ENCODE measurements at places on chromosomes 6 and 20.
A peak's percentile ranks its signal among the peaks of the same experiment; 100 is the strongest.

- no peak for DNase-seq
These were observed 417.2 kb downstream of the QKI start for GRCh38 chr6:163831736-163832135.

DNA sequence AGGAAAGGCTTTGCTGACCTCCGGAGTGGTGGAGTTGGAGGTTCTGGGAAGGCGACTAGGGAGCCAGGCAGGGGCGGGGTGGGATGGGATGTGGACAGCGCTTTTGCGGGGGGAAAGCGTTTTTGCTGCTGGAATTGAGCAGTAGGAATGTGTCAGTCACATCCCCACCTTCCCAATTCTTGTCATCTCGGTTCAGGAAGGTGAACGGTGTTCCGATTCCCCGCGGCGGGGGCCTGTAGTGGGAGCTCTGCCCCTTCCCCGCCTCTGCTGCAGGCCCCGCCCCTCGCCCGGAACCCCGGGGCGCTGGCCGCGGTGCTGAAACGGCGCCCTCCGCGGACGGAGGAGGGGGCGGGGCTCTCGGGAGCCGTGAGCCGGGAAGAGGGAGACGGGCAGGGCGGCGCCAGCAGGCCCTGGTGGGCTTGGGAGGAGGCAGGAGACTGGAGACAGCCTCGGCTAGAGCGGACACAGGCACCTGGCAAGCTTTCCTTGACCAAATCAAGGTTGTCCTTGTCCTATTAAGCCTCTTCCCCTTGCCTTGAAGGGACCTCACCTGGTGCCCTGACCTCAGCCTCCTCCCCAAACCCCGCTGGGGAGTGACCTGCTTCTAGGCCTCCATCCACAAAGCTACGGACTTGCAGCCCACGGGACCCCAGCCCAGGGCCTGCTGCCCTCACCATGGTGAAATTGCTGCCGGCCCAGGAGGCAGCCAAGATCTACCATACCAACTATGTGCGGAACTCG, at the start of gene LHFPL5:
Gene LHFPL5, plus strand, starts transcription at position 357 of the 741 bp plus-strand sequence. Its CDS starts 319 bp downstream, at position 676.
- peak; percentile 69 for DNase-seq

- DNase-seq, result no peak
These were observed 373.6 kb downstream of the CDH26 start for GRCh38 chr20:60331688-60332300.

DNA sequence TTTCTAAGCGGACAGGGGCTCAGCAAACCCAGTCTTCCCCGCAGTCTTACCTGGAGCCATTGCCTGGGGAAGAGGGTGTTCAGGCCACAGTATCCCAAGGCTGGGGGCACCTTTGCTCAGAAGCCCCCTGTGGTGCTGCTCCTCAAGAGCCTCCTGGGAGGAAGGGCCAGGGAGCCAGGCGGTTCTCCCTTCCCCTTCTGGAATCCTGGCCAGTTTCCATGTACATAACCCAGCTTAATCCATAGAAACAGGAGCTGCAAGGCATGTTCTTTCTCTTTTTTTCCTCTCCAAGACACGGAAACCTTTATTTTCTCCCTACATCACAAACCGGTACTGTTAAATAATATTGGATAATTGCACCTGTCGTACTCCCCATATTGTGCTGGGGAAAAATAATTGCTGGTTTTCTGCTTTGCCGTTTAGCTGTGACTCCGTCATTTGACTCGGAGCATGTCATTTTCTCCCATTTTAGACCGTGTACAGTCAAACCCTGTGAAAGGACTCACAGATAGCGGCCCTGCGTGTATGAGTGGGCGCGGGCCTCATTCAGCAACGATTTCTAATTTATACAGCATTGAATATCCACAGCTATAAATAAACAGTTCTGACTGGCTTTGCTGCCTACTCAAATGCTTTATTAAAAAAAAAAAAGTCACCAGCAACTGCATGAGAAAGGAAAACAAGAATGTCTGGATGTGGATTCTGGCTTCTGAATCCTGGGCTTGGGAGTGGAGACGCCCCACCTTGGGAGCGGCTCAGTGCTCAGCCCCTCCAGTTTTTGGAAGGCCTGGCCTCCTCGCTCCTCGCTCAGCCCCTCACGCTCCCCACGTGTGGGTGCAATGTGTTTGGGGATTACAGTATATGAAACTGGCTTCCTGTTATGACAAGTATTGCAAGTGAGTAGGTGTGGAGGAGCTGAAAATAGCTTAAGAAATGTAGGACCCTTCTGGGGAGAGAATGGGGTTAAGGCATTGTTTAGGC, 67.3 kb downstream of the ADTRP start:
- no peak for DNase-seq

DNA sequence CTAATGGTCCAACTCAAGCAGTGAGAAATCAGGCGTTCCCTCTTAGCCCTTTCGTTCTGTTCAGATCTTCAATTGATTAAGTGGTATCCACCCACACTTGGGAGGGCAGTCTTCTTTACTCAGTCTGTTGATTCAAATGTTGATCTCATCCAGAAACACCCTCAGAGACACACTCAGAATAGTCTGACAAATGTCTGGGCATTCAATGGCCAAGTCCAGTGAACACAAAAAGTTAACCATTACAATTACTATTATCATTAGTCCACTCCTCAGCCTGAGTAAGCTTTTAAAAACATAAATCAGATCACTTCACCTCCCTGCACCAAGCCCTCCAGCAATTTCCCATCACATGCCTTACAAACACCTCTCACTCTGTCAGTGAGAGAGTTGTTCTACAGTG, 423.2 kb downstream of the RFPL4B start:
- no peak for DNase-seq

DNA sequence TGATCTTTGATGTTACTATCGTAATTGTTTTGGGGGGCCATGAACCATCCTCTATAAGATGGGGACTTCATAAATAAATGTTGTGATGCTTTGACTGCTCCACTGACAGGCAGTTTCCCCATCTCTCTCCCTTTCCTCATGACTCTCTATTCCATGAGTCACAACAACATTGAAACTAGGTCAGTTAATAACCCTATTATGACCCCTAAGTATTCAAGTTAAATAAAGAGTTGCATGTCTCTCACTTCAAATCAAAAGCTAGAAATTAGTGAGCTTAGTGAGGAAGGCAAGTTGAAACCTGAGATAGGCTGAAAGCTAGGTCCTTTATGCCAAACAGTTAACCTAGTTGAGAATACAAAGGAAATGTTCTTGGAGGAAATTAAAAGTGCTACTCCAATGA, 491.0 kb downstream of the HAO1 start:
- no peak for DNase-seq

GRCh38 chr6:12385316-12385715, 95.2 kb downstream of the EDN1 start:
- no peak for DNase-seq

DNA sequence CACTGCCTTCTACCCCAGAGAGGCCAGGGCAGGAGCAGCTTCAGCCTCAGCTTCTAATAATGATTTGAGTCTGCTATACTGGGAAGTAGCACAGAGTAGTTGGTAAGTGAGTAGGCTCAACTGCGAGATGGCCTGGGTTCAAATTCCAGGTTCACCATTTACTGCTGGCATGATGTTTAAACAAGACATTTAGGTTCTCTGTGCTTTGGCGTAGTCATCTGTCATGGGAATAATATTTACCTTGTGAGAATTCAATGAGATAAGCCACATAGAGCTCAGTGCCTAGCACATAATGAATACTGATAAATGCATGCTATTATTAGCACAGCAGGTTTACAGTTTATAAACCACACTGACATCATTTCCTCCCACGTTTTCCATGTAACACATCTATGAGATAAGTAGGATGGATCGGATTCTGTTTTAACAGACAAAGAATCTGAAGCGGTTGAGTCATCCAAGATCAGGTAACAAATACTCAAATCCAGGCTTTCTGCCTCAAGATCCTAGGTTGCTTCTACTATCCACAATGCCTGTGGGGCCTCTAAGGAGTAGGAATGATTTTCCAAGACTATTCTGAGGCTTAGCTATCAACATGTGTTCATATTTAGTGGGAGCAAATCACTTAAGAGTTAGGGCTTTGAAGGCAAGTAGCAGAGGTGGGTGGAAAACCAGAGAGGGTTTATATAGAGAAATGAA, 72.9 kb upstream of the DTNBP1 start:
- DNase-seq, result no peak

GRCh38 chr6:163729127-163729872, 314.8 kb downstream of the QKI start:
- DNase-seq, result no peak

- peak; percentile 48 for DNase-seq
These were observed at the start of gene POPDC3 for GRCh38 chr6:105179244-105180065. TSS of gene POPDC3 (minus strand) at chr6:105180014. CDS start at chr6:105161909, 18,105 bp downstream.

GRCh38 chr6:35372633-35373032, 30.3 kb downstream of the PPARD start:
- no peak for DNase-seq

- DNase-seq, result no peak
These were observed 21.4 kb upstream of the SCUBE3 start for GRCh38 chr6:35192301-35192860.

- no peak for DNase-seq
These were observed 35.0 kb downstream of the SESN1 start for GRCh38 chr6:109059571-109060021.

DNA sequence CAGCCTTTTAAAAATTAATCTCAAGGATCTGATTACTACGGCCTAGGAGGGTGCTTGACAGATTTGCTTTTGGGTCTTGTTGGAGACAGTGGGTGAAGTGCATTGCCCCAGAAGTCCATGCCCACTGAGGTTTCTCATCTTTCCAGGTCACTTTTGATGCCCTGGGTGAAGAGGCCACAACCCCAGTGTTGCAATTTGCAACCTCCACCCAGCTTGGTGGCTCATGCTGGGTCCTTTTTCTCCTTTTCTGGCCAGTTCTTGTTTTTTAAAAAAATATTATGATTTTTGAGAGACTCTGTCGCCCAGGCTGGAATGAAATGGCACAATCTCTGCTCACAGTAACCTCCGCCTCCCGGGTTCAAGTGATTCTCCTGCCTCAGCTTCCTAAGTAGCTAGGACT, 9.4 kb downstream of the STX11 start:
- no peak for DNase-seq

DNA sequence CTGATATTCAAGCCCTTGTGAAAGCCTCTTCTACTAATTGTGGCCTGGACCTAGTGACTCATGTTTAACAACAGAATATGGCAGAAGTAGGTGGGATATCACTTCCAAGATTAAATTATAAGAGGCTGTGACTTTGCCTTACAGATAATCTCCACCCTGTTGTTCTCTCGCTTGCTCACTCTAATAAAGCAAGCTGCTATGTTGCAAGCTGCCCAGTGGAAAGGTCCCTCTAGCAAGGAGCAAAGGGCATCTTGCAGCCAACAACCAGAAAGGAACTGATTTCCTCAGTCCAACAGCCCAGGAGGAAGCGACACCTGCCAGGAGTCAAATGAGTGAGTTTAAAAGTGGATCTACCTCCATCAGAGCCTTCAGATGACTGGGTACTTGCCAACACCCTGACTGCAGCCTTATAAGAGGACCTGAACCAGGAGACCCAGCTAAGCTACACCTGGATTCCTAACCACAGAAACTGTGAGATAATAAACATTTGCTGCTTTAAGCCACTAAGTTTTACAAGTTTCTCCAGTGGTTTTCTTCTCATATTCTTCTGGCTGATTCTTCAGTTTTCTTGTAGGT, 112.6 kb downstream of the FRK start:
- DNase-seq, result no peak

DNA sequence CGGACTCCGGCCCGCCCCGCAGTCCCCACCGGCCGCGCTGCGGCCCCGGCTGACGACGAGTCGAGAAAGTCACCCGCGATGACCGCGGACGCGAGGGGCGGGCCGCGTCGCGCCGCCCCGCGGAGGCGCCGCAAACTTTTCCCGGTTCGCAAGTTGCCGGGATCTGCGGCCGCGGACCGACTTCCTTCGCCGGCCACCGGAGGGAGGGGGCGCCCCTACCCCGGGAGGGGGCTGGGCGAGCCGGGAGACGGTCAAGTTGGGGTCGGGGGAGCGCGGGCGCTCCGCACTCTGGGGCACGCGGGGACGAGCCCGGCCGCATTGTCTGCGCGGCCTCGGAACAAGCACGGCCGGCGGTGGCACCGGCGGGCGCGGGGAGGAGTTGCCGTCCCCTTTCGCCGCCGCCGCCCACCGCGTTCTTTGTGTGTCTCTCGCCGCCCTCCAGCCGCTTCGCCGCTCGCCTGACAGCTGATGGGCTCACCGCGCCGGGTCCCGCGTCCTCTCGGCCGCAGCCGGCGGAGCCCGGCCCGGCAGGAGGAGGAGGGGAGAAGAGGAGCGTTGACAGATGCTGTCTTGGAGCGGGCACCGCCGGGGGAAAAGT, 131.6 kb downstream of the OGFRL1 start:
- peak; percentile 73 for DNase-seq

DNA sequence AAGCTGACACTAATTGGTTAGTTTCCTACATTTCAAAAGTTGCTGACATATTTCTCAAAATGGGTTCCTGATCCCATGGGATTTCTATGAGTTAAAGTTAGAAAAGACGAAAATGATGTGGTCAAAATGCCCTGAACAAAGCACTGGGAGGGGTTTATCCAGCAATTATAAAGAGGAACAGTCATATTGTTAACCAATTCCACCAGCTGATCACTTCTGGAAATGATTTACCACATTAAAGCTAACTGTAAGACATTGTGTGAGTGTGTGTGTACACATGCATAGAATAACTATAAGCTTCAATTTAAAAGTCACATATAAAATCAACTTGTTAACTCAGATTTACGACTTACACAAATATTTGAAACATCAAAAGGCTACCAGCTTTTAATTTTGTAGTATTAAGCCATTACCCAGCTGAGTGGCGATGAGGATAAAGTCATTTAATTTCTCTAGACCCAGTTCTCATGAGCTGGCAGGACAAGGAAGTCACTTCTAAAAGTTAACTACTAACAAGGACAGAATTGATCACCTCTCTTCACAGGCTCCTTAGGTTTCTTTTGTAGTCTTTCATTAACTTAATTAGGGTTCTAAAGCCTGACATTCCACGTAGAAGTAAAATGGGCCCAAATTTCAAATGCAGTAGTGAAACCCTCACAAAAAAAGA, 40.4 kb downstream of the MAN1A1 start:
- DNase-seq, result no peak

GRCh38 chr20:48769069-48769983, 58.5 kb downstream of the PREX1 start:
- no peak for DNase-seq

- DNase-seq, result no peak
These were observed 87.9 kb downstream of the LRFN2 start for GRCh38 chr6:40499215-40499614.

DNA sequence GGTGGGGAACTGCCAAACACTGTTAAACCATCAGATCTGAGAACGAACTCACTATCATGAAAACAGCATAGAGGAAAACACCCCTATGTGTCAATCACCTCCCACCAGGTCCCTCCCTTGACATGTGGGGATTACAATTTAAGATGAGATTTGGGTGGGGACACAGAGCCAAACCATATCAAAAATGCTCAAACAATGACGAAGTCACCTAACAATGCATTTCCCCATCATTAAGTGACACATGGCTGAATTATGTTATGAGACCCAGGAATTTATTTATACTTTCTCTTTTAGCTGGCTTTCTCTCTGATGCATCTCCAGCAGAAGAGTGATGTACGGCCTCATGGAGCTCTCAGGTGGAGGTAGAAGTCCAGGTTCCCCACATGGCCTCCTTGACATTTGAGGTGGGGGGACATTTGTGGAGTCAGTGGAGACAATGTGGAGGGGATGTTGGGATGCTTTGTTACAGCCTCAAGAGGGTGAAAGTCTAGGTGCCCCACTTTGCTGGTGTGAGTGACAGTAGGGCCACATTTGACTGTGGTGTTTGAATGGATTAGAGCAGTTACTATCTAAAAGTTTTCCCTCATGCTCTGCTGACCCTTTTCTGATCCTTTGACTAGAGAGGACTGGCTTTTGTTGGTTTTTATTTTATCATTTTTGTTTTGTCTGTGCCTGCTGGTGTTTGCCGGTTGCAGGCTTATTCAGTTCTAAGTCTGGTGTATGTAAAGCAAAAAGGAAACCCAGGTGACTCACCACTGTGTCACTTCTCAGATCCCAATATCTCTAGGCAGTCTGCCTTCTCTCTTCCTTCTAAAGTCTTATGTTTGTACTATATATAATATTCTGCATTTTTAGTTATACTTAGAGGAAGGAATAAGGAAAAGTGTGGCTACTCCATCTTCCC, 18.5 kb upstream of the DCBLD1 start:
- DNase-seq, result no peak
